Activated CD8-positive, alpha-beta T cell treated with anti-CD3 and anti-CD28 coated beads for 36 hours (primary cell): ENCODE measurements at places on chromosomes 3 and 15. TPM values are rescaled to one million over a fixed set of nuclear protein-coding genes. Genes with fewer than 3 reads are reported as not detected.

The DPPA2 gene
- total RNA-seq, result not detected

The GP9 gene
- total RNA-seq, result not detected

The HRH1 gene
- total RNA-seq, result 0.34 TPM

The LINGO1 gene
- total RNA-seq, result not detected
